ENCODE measurements at places on chromosomes 3 and 15.

DNA sequence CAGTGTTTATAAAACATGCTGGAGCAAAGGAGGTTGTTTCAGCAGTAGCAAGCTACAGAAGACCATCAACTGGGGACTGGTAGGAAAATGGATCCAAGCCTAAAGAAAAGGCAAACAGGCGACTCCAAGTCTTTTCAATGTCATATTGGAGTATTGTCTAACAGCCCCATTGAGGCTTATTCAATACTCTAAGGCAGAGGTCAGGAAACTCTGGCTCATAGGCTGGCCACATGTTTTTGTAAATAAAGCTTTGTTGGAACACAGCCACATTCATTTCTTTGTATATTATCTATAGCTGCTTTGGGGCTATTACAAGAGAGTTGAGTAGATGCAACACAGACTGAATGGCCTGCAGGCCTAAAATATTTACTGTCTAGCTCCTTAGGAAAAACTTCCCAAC, 77.5 kb downstream of the RPL22L1 start:
- no peak for DNase-seq

- no peak for DNase-seq
Observed at GRCh38 chr3:45972534-45973402, 22.9 kb downstream of the FYCO1 start.

DNA sequence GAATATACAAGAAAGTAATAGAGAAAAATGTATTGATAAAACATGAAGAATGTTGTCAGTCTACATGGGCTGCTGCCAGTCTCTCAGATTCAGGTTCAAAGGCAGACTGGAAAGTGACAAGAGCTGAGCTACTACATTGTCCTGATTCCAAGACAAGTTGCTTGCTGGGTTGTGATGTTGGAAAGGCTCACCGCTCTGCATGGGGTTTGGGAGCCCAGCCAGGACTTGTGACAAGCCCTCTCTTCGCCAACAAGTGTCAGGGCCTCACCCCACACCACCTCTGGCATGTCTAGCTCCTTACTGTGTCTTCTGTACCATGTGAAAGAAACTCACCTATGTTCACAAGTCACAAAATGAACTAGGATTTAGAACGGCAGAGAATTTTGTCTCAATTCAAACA, 43.0 kb upstream of the SH3GL3 start:
- no peak for DNase-seq

DNA sequence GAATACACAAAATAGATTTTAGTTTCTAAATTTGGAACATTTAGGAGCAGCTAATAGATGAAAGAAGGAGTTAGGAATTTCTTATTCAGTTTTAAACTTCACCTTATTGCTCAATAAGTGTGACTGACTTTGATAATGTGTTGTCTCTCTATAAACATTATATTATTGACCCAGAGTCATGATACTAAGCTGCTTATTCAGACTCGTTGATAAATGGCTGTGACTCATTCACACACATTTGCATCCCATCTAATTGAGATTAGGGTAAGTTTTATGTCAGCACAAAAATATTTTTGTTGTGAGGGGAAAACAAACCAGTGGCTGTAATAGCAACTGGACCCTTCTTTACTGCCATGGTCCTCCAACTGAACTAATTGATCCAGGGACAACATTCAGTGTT, 137.6 kb downstream of the GOLIM4 start:
- DNase-seq, result no peak

DNA sequence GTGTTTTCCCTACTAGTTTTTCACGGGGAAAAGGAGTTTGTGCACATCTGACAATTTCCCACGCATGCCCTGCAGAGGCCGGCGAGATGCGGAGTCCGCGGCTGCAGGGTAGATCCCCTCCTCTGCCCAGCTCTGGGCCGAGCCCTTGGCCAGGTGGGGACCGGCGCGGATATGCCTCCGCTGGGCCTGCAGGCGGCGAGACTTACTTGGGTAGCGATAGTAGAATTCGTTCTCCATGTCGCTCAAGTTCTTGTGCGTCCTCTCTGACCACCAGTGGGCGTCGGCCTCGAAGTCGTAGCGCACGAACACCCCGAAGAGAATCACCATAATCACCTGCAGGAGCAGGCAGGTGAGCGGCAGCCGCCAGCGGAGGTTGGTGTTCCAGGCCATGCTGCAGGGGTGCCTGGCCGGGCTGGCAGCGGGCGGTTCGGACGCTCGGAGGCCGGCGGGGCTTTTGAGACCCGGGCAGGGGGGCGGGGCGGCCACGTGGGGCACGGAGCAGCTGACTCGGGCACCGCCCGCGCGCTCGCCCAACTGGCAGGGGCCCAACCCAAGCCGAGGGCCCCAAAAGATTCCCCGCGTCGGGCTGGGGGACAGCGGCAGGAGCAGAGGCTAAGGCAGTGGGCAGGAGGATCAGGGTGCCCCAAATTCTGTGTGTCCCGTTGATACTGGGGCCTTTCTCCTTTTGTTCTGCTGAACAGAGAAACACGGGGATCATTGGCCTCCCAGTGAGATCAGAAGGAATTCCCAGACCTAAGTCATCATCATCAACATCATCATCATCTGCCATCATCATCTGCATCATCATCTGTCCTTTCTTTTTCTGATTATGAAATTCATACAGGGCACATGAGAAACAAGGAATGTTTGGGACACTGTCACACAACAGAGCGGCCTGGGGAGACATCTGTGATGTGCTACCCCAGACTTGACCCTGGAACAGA, at the start of gene RHCG:
RHCG (minus strand) TSS at position 429 of the 944 bp plus-strand sequence; CDS start at position 390, 39 bp downstream.
- DNase-seq, result no peak

- DNase-seq, result no peak
Observed at GRCh38 chr3:29301332-29302019, 20.6 kb downstream of the RBMS3 start.

GRCh38 chr15:69686626-69687025, 234.0 kb downstream of the RPLP1 start:
- no peak for DNase-seq

GRCh38 chr3:108414007-108414406, 96.4 kb downstream of the MYH15 start:
- no peak for DNase-seq

- no peak for DNase-seq
Observed at GRCh38 chr3:44030687-44031305, 210.9 kb upstream of the TOPAZ1 start.

GRCh38 chr15:74613953-74614743, 1.5 kb upstream of the CLK3 start:
- DNase-seq, result no peak

DNA sequence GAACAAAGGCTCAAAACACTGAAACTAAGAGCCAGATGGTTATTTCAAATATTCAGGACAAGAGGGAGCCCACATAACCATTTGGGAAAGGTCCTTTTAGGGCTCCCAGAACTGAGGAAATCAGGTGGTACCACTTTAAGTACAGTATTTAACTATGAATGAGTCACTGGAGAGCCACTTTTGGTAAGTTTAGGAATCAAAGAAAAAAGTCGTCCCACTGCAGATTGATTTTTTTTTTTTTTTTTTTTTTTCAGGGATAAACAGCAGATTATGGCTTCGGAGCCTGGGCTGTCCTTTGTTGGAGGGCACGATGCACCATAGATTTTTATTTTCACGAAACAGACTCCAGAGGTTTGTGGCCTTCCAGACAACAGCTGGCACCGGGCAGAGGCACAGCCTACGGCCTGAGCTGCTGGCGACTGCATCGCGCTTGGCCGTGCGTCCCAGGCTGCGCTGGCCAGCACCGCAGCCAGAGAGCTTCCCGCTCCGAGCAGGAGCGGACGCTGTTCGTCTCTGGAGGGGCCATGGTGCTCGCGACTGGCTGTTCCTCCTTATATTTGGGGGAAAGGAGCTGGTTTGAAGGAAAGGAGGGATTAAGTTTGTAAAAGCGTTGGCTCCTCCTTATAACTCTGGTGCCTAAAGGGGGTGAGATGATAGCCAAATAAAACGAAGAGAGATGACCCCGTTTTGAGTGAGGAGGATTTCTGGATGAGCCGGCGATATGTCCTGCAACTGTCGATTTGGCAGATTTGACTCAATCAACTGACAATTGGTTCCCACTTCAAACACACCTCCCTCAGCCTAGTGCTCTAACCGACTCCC, 152.9 kb upstream of the GOLIM4 start:
- DNase-seq, result no peak
